Karpas-422 (cell line): ENCODE measurements at places on chromosomes 13 and 19. TPM values are rescaled to one million over a fixed set of nuclear protein-coding genes. Genes with fewer than 3 reads are reported as not detected.

Gene ARL11
- total RNA-seq = 8.3 TPM in 2 replicates

Gene ZNF723
- not detected in 2 replicates for total RNA-seq

Gene ELSPBP1
- total RNA-seq = not detected in 2 replicates

Gene NOVA2
- 0.07 TPM in 1 of 2 replicates, not detected in the other for total RNA-seq

Gene APOE
- total RNA-seq = 1.3 and 1.9 TPM in 2 replicates

Gene FBXO17
- not detected in 2 replicates for total RNA-seq

Gene OR7C1
- not detected in 2 replicates for total RNA-seq

Gene IZUMO4
- total RNA-seq = 285 and 487 TPM in 2 replicates

Gene TBXA2R
- 0.15 and 0.22 TPM in 2 replicates for total RNA-seq

Gene LYPD5
- total RNA-seq = not detected in 2 replicates

Gene CD37
- 975 and 1,210 TPM in 2 replicates for total RNA-seq

Gene LILRA6
- total RNA-seq = not detected in 2 replicates

DNA sequence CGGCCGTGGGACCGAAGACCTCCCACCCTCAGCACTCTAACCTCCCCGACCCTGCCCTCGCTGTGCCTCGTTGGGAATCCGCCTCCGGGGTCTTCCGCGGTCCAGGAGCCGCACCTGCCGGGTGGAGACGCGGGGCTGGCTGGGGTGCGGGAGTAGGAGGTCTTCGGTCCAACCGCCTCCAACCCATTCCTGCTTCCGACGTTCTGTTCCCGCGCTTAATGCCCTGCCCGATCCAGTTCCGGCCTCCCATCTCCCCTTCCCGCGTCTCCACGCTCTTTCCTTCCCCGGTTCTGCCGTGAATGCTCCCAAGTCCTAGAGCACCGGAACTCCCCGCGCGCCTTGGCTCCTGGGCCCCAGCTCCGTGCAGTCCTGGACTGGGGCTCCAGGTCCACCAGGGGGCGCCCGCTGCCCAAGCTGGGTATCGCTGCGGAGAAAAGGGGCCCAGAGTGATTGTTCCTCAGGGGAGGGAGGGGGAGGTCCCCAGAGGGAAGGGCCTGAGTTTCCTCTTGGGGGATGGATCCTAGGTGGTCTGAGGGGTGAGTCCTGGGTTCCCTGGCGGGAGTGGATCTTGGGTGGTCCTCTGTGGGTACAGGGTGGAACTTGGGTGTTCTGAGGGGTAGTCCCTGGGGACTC lies 14.1 kb upstream of the TNFSF9 start:
- DNase-seq = peak; percentile 96

DNA sequence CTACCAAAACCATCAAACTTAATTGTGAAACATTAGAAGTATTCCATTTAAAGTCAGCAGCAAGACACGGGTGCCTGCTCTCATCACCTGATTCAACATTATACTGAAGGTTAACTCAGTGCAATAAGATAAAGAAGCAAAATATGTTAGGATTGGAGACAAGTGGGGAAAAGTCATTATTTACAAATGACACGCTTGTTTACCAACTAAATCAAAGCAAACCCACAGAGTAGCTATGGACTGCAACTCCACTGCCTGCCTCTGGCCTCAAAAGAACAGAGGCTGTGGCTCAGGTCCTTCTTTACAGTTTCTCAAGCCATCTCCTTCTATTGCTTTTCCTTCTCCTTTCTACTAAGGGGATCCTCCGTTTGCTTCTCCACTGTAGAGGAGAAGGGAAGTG lies 21.0 kb upstream of the ATP12A start:
- no peak for DNase-seq

GRCh38 chr13:56501750-56502149 lies 639.0 kb upstream of the PRR20A start:
- no peak for DNase-seq

- DNase-seq = no peak
Observed at GRCh38 chr19:39998501-39998900, 1.6 kb downstream of the ZNF546 start.

GRCh38 chr19:32196690-32197420 lies 148.6 kb upstream of the ZNF507 start:
- no peak for DNase-seq

GRCh38 chr13:19586904-19587634 lies 25.7 kb upstream of the TPTE2 start:
- DNase-seq = peak; percentile 91

GRCh38 chr13:37179645-37180044 lies 74.2 kb upstream of the CSNK1A1L start:
- DNase-seq = no peak

GRCh38 chr13:45297456-45298205 lies 43.4 kb downstream of the TPT1 start:
- no peak for DNase-seq

DNA sequence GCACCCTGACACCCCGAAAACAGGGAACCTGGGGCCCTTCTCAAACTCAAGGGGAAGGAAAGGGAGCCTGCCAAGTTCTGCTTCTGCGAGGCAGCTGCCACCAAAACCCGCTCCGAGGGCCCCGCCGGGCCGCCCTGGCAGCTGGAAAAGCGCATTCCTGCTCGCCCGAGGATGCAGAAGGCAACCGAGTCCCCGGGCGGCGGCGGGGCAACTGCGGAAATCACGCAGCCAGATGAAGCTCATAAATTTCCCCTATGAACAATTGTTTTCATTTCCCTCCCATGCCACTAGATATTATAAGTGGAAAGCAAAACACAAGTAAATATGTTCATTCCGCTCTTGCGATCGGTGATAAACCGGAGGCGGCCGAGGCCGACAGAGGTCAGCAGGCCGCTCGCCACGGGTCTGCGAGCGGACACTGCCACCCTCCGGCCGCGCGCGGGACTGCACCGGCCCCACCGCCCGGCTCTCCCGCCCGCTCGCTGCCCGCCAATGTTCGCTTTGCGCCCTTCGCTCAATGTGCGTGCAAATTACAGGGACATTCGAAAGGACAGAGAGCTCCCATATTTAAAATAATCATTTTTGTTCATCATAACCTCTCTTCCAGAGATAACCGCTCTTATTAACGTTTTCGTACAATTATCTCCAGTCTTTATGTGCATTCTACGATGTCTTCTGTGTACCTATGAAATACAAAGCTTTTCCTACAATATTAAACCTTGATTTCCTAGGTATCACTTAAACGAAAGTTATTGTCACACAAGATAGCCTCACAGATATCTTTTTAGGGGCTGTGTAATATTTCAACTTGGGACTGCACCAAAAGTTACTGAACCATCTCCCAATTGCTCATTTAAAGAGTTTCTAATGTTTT lies 120.8 kb upstream of the ZNF507 start:
- DNase-seq = no peak

GRCh38 chr13:75544681-75545330 lies 4.8 kb upstream of the UCHL3 start:
- no peak for DNase-seq

DNA sequence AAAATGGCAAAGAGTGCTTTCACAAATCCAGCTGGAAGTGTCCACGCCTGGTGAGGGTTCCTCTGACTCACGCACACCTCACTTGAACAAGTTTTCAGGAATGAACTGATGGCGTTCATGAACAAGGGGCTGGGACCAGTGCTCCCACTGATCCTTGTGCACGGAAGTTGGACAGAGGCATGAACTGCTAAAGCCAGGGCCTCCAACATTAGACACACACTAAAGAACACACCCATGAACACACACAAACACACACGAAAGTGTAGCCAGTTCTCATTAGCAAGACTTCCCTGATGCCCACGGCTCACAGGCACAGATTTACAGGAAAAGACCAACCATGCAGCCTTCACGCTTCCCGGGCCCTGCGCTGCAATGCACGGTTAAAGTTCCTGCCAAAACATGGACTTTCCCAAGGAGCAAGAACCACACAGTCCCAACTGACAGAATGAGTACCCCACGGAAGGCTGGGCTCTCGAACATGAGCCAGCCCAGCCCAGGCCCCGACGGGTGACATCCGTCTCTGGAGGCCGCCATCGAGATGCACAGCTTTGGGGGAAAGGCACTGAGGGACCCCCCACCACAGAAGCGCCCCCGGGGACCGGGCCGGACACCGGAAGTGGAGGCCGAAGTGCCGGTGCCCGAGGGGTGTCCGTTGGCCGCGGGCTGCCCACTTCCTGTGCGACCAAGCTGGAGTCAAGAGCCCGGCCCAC lies 808 bp downstream of the DNMT1 start:
- DNase-seq = peak; percentile 58

- peak; percentile 35 for DNase-seq
Observed at GRCh38 chr19:19742773-19743172, 9.9 kb upstream of the ZNF14 start.

DNA sequence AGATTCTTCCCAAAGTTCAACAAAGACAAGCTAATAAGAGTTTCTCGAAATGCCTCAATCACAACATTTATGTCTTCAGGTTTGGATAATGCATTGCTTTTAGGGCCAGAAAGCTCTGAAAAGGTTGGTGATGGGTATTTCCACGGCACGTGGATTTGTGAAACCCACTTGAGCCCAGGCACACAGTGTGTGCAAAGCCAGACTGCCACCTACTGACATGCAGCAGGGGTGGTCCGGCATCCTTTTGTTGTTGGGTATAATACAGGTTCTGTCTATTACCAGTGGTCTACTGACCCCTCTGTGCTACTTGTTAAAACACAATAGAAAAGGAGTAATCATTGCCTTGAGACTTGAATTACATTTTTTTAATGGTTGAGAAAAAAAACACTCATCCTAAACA lies 225.6 kb downstream of the RAP2A start:
- DNase-seq = no peak

GRCh38 chr19:35142606-35143230 lies 337 bp upstream of the FXYD7 start:
- peak; percentile 89 for DNase-seq

GRCh38 chr13:107361666-107362065 lies 793.7 kb upstream of the ARGLU1 start:
- no peak for DNase-seq

DNA sequence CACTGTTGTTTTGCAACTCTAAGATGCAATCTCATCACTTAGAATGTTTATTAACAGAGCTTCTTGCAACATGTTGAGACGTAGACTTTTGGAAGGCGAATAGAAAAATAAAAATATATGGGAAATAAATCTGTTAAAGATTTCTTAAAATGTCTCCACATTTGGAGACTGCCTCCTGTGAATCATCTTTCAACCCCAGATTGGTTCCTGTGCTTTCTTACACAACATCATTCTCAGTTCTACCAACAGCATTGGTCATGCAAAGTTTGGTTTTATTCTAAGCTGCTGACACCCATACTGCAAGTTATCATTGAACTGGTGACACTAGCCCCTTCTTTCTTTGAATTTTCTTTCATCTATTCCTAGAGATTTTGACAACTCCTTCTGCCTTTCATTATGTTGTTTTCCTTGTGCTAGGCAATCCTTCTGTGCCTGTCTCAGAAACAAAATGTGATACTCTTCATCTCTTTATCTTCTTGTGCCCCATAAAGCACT lies 1.6 kb upstream of the IGFL3 start:
- DNase-seq = no peak

- no peak for DNase-seq
Observed at GRCh38 chr13:40503966-40504591, 162.4 kb downstream of the FOXO1 start.

DNA sequence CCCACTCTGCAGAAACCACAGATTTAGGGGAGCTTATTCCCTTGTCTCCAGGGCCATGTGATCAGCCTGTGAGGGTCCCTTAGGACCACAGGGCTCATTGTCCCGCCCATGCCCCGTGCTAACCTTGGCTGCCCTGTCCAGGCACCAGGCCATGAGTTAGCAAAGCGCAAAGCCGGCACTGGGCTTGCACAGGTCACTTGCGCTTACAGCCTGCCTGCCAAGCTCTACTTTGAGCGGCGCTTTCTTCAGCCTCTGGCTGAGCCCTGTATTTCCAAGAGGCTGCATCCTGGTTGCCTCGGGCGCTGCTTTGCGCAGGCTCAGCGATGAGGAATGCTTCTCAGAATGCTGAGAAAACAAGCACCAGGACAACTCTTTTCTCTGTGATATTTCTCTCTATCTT lies 188.0 kb downstream of the TDRD3 start:
- no peak for DNase-seq

GRCh38 chr13:96075953-96076543 lies 13.9 kb upstream of the HS6ST3 start:
- DNase-seq = peak; percentile 72

GRCh38 chr19:33520048-33520643 lies 1.4 kb downstream of the PEPD start:
- no peak for DNase-seq

DNA sequence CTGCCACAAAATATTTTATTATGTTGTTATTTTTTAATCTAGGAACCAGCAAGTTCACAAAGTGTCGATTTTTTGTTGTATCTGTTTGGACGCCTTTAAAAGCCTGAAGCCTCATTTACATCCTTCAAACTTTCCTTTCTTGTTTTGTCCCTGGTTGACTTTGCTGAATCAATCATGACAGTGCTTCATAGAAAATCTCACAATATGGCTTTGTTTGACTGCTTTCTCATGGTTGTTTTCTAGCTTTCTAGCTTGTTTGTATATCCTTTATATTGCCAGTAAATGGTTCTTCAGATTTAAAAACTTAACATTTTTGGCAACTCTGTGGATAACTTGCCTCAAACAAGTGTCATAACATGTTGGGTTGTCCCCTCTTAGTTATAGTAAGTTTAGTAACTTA lies 84.1 kb upstream of the ATXN8OS start:
- DNase-seq = no peak
